A172 (cell line): ENCODE measurements at places on chromosomes 7 and 10. TPM values are rescaled to one million over a fixed set of nuclear protein-coding genes. Genes with fewer than 3 reads are reported as not detected.

The MLXIPL gene
- total RNA-seq: not detected in 2 replicates

DNA sequence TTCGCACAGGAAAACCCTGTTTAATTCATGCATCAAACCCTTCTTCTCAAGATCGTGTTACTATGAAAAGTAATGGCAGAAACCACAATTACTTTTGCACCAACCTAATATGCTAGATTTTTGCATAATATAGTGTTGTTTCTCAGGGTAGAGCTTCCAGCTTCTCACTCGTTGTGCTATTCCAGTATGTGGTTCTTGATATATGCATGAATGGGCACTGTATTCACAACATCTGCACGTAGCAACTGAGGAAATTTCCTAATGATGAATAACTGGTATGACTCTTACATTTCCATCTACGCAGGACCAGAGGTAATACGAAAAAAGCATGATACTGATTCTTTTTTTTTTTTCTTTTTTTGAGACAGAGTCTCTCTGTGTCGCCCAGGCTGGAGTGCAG, 326.6 kb upstream of the GALNT17 start:
- DNase-seq: no peak

The PTPN20 gene
- total RNA-seq: not detected in 2 replicates

GRCh38 chr7:99129001-99129400, 14.9 kb downstream of the SMURF1 start:
- DNase-seq: no peak

- no peak for DNase-seq
Observed at GRCh38 chr10:154348-154747, 19.1 kb downstream of the ZMYND11 start.
